ENCODE measurements at places on chromosomes 13 and 19. TPM values are rescaled to one million over a fixed set of nuclear protein-coding genes. Genes with fewer than 3 reads are reported as not detected.

GRCh38 chr13:23921451-23921888 is 24.2 kb upstream of the C1QTNF9B start:
- DNase-seq = peak; percentile 20

DNA sequence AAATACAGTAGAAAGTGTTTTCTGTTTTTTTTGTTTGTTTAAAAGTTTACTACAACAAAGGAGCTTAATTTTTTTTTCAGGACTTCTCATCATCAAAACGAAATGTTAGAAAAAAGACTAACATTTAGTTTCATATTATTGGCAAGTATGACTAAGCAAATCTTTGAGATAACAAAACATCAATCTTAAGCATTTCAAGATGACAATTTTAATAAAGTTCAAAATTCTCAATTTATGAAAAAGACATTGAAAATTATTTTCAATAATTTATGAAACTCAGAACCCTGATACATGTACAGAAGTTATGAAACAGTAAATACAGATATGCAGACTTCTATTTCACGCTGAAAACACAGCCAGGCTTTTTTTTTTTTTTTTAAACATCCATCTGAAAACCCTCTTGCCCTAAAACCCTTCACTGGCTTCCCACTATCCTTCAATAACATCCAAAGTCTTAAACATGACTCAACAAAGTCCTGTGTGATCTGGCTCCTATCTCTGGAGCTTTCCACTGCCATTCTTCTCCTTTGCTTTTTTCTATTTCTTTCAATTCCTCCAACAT is 3.9 kb downstream of the RBM26 start:
- no peak for DNase-seq

DNA sequence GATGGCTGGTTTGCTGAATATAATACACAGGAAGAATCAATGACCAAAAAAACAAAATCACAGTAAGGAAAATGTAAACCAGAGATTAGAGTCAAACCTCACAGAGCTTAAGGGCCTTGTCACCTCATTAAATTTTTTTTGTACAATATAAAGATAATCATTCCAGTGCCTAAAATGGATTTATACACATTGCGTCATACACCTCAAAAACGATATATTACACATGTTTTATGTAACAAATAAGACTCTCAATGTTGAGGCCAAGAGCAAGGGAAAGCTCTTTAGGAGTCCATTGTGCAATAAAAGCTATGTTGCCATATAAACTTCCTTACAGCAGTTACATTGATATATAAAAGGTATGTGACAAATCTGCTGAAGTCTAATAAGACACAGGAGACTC is 856.7 kb upstream of the SLITRK1 start:
- no peak for DNase-seq

DNA sequence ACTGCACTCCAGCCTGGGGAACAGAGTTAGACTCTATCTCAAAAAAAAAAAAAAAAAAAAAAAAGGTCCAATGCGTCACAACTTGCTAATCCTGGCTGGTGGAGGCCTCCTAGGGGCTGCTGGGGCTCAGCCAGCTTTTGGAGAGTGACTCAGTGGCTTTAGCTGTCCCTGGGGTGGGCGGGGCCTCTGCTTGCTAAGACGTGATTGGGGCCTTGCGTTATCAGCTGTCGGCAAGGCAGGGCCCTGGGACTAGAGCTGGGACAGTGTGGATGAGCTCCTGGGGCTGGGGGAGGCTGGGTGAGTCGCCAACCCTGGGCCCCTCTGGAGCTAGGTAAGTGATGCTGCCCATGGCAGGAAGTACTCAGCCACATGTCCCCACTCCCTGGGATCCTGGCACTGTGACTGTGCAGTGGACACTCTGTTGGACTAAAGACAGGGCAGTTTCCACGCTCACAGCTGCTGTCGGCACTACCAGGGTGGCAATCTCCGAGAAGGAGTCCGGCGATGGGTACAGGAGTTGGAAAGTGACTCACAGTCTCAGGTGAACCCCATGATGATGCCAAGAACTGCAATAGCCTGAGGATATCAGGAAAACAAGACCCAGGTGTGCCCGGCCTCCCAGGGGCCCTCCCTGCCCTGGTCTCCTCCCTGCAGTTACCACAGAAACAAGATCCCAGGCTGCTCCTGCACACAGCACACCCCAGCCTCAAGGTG is 32.2 kb downstream of the F2RL3 start:
- DNase-seq = no peak

- DNase-seq = no peak
These were observed 60.1 kb downstream of the KL start for GRCh38 chr13:33076001-33076992.

DNA sequence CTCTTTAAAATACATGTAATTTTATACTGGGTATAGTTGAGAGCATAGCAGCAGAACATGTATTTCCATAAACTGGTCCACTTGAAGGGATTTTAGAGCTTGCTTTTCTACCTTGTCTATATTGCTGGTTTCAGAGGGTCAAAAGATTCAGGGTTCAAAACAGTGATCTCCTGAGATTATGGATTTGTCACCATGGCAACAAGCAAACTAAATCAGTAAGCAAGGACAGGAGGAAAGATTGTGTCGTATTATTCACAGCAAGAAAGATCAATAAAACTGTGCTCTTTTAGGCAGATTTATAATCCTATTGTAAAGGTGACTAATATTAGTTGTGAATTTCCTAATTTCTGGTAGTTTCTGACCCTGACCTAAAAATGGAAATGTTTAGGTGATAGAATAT is 496.4 kb downstream of the LMO7 start:
- no peak for DNase-seq

GRCh38 chr19:16293118-16294091 is 31.2 kb upstream of the KLF2 start:
- peak; percentile 93 for DNase-seq

GRCh38 chr13:102846261-102847015 is 606 bp downstream of the ERCC5 start:
- peak; percentile 26 for DNase-seq

- no peak for DNase-seq
These were observed 11.4 kb downstream of the ZIC2 start for GRCh38 chr13:99992949-99993351.

GRCh38 chr19:18418029-18418482 is 1.1 kb upstream of the SSBP4 start:
- DNase-seq = no peak

GRCh38 chr13:29594710-29595379 is 643 bp downstream of the SLC7A1 start:
- no peak for DNase-seq

GRCh38 chr19:2446381-2446780 is 10.4 kb downstream of the LMNB2 start:
- DNase-seq = no peak

DNA sequence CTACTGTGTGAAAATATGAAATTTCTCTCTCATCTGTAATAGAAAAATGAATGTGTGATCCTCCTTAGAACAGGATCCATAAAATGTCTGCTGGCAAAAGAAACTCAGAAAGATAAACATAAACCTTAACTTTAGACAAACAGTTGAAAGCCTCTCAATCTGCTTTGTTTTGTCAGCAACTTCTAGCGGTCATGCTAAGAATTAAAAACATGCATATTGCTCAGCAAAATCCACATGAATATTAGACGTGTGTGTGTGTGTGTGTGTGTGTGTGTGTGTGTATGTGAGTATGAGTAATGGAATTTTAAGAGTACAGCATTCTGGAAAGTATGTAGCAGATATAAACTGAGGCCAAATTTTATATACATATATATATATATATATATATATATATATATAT is 1779.2 kb upstream of the MIR17HG start:
- DNase-seq = no peak

- peak; percentile 39 for DNase-seq
These were observed 757 bp upstream of the CLEC11A start for GRCh38 chr19:50722201-50723013.

GRCh38 chr13:84962141-84962750 is 837.0 kb downstream of the SLITRK6 start:
- DNase-seq = no peak

DNA sequence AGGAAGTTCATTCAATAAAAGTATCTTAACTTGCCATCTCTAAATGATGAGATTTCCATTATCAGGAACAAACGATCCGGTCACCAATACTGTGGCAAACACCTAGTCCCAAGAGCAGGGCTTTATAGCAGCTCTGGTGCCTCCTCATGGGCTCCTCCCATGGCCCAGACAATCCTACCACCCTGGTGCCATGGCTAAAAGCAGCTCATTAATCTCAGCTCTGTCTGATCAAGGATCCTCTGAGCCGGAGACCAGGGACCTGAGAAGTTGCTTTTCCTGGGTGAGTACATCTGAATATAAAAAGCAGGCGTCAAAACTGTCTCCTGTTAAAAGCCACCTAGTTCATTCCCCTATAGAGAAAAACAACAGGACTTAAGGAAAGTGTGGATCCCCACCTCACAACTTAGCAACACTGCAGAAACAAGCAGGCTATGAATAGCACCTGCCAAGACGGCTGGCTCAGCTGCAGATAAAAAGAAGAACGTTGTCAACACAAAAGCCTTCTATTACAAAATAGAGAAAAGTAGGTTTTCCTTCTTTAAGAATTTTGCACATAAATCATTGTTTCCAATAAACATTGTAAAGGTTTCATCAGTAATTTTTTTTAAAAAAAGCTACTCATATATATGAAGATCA is 30.3 kb downstream of the TSHZ3 start:
- no peak for DNase-seq

- DNase-seq = peak; percentile 53
These were observed 350.6 kb downstream of the LIG4 start for GRCh38 chr13:107864543-107865317.

DNA sequence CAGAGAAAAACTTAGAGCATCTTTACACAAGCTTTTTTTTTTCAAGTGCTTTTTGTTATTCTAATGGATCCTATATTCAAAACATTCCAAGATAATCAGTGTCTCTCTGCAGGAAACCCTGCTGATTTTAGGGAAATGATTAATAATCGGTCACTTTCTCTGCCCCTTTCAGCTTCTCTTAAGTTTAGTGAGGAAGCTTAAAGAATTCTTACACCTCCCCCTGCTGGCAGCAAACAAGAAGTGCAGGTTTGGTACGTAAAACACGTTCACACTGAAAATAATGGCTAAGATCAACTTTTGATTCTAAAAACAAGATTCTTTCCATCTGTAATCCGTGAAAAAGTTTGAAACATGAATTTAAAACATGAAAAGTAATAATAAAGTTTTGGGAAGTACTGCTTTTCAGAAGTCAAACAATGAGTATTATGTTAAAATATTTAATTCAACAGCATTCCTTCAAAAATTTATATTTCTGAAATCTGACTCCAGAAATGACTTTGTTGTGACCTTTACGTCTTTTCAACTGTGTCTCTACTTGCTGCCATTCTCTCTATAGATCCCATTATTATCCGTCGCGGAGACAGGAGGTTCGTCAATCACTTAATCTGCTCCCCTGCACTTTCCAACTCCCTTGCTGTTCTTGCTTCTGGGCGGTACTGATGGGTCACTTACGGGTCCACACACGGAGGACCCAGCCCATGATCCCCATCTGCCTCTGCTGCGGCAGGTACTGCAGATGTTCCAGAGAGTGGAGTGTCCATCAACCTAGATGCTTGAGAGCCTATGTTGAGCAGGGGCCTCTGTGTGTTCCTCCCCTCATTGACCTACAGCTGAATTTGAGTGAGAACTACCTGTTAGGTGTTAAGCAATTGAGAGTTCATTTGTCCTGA is 203.1 kb upstream of the EDNRB start:
- peak; percentile 51 for DNase-seq

GRCh38 chr19:38702278-38702677 is 42.0 kb downstream of the CAPN12 start:
- DNase-seq = no peak

GRCh38 chr13:84934911-84935310 is 864.3 kb downstream of the SLITRK6 start:
- no peak for DNase-seq

GRCh38 chr19:19110410-19111135 is 27.7 kb downstream of the TMEM161A start:
- no peak for DNase-seq

DNA sequence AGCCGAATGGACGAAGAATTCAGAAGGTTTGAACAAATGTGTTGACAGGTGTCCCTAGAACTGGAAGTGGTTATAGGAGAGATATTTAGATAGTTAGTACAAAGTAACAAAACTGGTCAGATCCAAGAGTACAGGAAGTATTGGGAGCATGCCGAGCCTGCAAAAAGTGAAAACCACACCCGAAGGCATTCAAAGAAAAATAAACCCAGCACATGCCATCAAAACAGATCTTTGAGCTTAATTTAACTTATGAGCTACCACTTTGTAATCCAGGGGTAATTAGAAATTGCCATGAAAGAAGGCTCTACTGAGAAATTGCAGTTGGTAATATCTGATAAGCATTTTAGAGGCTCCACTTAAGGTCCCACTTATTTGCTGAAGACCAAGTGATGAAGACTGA is 214.2 kb downstream of the DNAJC15 start:
- DNase-seq = no peak

DNA sequence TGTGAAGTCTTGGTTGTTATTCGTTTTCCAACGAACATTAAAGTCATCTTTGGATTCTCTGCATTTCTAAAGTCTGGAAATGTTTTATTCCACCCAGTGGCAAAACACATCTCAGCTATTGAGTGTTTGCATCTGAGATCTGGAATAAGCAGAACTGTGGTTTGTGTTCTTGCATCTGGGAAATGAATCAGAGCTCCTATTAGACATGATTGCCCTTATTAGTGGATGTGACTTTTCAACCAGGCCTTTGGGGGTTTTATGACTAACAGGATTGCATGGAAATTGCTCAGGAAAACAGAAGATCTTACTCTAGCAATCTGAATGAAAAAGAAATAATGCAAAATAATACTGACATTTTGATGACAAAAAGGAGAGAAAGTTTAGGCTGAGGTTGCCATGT is 488.8 kb downstream of the IRS2 start:
- DNase-seq = no peak

- no peak for DNase-seq
These were observed 24.8 kb upstream of the OLFM2 start for GRCh38 chr19:9961103-9961502.

GRCh38 chr13:74389056-74389455 is 254.9 kb upstream of the KLF12 start:
- DNase-seq = no peak

- no peak for DNase-seq
These were observed 18.9 kb downstream of the SAFB2 start for GRCh38 chr19:5603626-5604025.

- DNase-seq = no peak
These were observed 66.7 kb upstream of the FNDC3A start for GRCh38 chr13:48909056-48909389.

DNA sequence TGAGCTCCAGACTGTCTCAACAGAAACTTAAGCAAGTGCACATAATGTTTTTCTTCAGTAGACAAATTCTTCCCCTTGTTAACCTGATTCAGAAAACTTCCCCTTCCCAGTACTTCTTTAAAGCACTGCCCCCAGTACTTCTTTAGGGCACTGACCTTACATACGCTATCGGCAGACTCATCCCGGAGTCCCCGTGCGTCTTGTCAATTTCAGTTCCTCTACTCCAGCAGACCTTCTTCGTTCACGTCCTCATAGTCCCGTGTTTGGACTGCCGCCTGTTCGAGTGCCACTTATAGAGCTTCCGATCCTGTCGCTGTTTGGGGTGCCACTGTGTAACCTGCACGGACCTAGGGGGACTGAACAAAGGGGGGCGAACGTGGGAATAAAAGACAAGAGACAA is 29.0 kb downstream of the ZNF627 start:
- no peak for DNase-seq

Gene ADPRHL1
- total RNA-seq = 6.0 TPM

Gene FSD1
- total RNA-seq = 1.6 TPM

Gene ZNF90
- 13.4 TPM for total RNA-seq

Gene NCAN
- 0.42 TPM for total RNA-seq

Gene UBXN6
- total RNA-seq = 39.5 TPM

Gene DPP9
- total RNA-seq = 13.6 TPM

Gene ZNF525
- total RNA-seq = 23.1 TPM

Gene KLK4
- not detected for total RNA-seq

Gene NCR1
- total RNA-seq = 0.32 TPM

Gene CEACAM3
- total RNA-seq = not detected

Gene ZNF529
- 36.2 TPM for total RNA-seq

Gene CDC42EP5
- 31.4 TPM for total RNA-seq

Gene GSX1
- total RNA-seq = not detected
